HCT116 (cell line): ENCODE measurements at places on chromosomes 16 and 17. TPM values are rescaled to one million over a fixed set of nuclear protein-coding genes. Genes with fewer than 3 reads are reported as not detected.

DNA sequence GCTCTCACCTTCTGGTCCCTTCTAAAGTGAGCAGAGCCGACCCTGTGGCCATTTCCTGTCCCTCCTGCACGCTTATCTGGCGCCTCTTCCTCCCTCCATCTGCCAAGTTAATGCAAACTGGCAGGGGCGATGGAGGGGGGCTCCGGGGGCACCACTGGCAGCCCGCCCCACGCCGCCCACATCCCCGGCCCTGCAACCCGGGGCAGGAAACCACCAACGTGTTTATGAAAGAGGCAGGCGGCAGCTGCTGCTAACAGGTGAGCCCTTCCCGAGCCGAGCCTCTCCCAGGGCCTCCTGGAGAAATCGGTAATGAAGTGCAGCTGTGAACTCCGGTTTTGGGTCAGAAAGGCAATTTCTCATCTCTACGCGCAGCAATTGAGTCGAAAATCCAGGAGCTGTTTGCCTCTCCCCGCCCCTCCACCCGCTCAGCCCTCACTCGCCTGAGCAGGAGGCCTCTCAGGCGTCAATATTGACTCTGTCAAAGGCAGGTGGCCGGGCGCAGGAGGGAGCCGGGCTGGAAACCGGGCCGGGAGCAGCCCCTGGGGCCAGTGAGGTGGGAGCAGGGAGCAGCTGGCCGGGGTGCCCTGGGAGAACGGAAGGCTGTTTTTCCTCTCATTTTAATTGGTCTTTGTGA, 164.4 kb upstream of the GSE1 start:
- no peak for DNase-seq
- H3K4me3 ChIP-seq, result no peak overlapping the region
- H3K27ac ChIP-seq, result no peak overlapping the region
- no peaks in the 10 kb centered on the region for H3K36me3 ChIP-seq

GRCh38 chr17:60327134-60327900, 64.6 kb downstream of the USP32 start:
- H3K4me3 ChIP-seq, result no peak overlapping the region
- H3K27me3 ChIP-seq, result no peaks in the 10 kb centered on the region
- no peak overlapping the region for H3K27ac ChIP-seq
- no peak for DNase-seq
- no peaks in the 10 kb centered on the region; the same call in 1 of the 2 replicates for H3K4me1 ChIP-seq
- H3K36me3 ChIP-seq, result no peaks in the 10 kb centered on the region

GRCh38 chr16:15434425-15435215, at the start of gene BMERB1:
Gene BMERB1 (plus strand): TSS chr16:15434588. CDS start chr16:15434654, 66 bp downstream.
- peak within 1 kb of the TSS; percentile 71 for H3K4me3 ChIP-seq
- H3K36me3 ChIP-seq, result no peaks in the 10 kb centered on the region
- H3K27ac ChIP-seq, result no peak within 1 kb of the TSS; the same call in 1 of the 2 replicates
- H3K27me3 ChIP-seq, result no peaks in the 10 kb centered on the region
- peaks cover 34% of the 10 kb centered on the region for H3K4me1 ChIP-seq
- DNase-seq, result peak; percentile 12

DNA sequence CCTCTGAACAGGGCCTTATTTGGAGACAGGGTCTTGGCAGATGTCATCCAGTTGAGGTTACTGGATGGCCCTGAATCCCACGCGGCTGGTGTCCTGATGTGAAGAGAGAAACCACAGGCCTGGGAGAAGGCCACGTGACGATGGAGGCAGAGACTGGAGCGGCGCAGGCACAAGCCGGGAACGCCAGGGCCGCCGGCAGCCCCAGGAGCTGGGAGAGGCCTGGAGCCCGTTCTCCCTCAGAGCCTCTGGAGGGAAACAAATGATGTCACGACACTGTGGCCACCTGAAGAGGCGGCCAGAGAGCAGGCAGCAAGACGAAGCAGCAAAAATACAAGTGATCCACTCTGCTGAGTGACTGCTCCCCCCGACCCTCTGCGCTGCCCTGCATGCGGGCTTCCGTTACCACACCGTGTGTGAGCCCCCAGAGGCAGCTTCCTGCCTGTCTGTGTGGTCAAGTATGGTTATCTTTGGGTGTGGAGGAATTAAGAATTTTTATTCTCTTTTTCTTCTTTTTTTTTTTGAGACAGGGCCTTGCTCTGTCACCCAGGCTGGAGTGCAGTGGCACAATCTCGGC, 11.6 kb downstream of the CD7 start:
- H3K4me1 ChIP-seq, result peaks cover 31% of the 10 kb centered on the region
- no peak for DNase-seq
- peaks cover 17% of the 10 kb centered on the region; the same call in 1 of the 2 replicates for H3K27me3 ChIP-seq
- no peak overlapping the region for H3K4me3 ChIP-seq

DNA sequence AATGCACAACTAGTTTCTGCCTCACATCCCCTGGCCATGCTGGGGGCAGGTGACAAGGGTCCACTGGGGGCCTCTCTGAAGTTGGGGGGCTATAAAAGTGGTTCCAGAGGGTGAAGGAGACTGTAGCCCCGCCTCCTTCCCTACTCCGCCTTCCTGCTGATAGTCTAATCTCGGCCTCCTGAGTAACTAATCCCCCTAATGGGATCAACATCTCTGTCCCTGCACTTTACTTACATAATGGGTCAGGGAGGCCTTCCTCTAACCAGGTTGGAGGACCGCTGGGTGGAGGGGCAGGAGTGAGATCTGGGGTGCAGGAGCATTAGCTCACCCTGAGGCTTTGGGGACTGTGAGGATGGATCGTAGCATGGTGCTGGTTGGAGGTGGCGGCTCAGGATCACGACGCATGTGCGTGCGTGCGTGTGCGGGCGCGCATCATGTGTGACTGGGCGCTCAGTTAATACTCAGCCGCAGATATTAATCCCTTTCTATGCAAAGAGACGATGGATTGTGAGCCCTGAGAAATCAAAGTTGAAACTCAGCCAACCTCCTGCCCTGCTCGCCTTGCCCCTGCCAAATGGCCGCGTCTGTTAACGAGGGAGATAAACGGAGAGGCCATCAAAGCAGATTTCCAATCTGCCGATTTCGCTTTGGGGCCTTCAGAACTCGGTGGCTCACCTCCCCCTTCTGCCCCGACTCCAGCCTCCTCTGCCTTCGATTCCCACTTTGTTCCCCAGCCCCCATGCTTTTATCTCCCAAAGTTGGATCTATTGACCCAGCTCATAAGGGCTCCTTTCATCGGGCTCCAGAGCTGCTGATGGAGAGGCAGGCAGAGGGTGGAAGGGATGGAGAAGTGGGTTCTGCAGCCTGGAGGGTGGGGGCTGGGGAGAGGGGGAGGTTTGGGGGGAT, 107.3 kb downstream of the SDK2 start:
- H3K36me3 ChIP-seq, result no peaks in the 10 kb centered on the region
- DNase-seq, result no peak
- H3K27ac ChIP-seq, result no peak overlapping the region

Gene KRTAP9-8
- not detected for total RNA-seq

- no peak for DNase-seq
- H3K4me3 ChIP-seq, result no peak overlapping the region
- no peaks in the 10 kb centered on the region for H3K36me3 ChIP-seq
Observed at GRCh38 chr16:64196444-64196843, 925.4 kb downstream of the CDH11 start.

DNA sequence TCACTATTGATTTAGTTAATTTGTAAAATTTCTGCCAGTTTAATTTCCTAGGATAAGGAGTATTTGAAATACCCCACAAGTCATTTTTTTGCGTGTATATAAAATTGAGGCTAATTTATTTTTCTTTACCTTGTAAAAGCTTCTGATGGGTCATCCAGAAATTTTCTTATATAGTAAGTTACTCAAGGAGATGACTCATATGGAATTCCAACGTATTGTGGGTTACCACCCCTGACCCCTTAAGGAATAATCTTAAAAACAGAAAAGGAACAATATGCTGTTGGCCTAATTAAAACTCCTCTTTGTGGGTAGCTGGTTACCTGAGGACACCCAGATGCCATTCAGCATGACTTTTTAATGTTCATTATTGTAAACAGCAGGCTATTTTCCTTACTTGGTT, 13.6 kb downstream of the HEATR6 start:
- H3K4me1 ChIP-seq, result no peaks in the 10 kb centered on the region
- DNase-seq, result no peak
- peaks cover 34% of the 10 kb centered on the region for H3K36me3 ChIP-seq
- H3K4me3 ChIP-seq, result no peak overlapping the region

DNA sequence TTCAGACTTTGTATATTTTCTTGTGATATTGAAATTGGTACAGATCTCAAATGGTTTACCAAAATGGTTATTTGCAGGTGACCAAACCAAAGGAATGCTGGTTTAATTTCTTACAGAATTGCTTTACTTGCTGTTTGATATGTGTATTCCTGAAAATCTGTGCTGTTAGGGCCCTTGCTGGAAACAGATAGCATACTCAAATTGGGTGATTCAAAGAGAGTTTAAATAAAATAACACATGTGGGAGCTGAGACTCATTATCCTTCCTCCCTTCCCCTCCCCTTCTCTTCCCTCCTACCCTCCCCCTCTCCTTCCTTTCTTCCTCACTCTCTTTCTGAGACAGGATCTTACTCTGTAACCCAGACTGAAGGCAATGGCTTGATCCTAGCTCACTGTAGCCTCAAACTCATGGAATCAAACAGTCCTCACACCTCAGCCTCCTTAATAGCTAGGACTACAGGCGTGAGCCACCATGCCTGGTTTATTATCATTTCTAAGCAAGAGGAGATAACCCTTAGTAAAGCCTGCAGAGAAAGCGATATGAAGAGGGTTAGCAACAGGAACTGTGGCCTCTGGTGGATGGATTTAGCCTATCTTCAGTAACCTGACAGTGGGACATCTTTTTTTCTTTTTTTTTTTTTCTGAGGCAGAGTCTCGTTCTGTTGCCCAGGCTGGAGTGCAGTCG, 141.9 kb downstream of the BCAS3 start:
- no peaks in the 10 kb centered on the region for H3K4me1 ChIP-seq
- no peak overlapping the region for H3K27ac ChIP-seq
- no peaks in the 10 kb centered on the region for H3K27me3 ChIP-seq
- no peak overlapping the region for H3K4me3 ChIP-seq

Gene ZNF423
- 0.22 TPM for total RNA-seq

- H3K27ac ChIP-seq, result peak overlapping the region; percentile 93
- DNase-seq, result no peak
- peak overlapping the region; percentile 82 for H3K4me3 ChIP-seq
- no peaks in the 10 kb centered on the region for H3K36me3 ChIP-seq
Observed at GRCh38 chr17:50056217-50056960, 479 bp downstream of the ITGA3 start.

Gene TMEM92
- total RNA-seq, result 6.6 TPM

GRCh38 chr16:57838161-57838560, 35.9 kb upstream of the KIFC3 start:
- DNase-seq, result no peak
- no peak overlapping the region for H3K4me3 ChIP-seq
- H3K27me3 ChIP-seq, result no peaks in the 10 kb centered on the region
- H3K27ac ChIP-seq, result no peak overlapping the region
- H3K4me1 ChIP-seq, result peaks cover 11% of the 10 kb centered on the region

Gene CIAPIN1
- 68.5 TPM for total RNA-seq

DNA sequence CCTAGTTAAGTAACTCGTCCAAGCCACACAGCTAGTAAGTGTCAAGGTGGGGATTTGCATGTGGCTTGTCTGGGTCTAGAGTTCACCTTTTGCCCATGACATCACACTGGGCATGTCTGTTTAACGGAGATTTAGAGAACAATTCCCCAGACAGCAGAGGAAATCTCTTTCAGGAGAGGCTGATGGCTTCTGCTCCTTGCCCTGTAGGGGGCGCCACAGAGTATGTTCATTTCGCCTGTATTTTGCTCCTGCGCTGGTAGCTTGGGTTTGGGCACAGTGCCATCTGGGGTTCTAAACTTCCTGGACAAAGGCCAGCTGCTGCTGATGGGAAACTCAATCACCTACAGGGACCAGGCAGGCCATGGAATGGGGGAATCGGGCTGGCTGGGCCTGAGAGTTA, 20.4 kb downstream of the OTOA start:
- no peaks in the 10 kb centered on the region for H3K4me1 ChIP-seq
- DNase-seq, result peak; percentile 4
- no peak overlapping the region for H3K4me3 ChIP-seq
- no peaks in the 10 kb centered on the region for H3K27me3 ChIP-seq

- peaks cover 29% of the 10 kb centered on the region for H3K4me1 ChIP-seq
- DNase-seq, result no peak
- no peak overlapping the region for H3K27ac ChIP-seq
- H3K4me3 ChIP-seq, result no peak overlapping the region
- H3K27me3 ChIP-seq, result peaks cover 11% of the 10 kb centered on the region; the same call in 1 of the 2 replicates
Observed at GRCh38 chr17:42055496-42055895, 5.1 kb upstream of the C17orf113 start.

DNA sequence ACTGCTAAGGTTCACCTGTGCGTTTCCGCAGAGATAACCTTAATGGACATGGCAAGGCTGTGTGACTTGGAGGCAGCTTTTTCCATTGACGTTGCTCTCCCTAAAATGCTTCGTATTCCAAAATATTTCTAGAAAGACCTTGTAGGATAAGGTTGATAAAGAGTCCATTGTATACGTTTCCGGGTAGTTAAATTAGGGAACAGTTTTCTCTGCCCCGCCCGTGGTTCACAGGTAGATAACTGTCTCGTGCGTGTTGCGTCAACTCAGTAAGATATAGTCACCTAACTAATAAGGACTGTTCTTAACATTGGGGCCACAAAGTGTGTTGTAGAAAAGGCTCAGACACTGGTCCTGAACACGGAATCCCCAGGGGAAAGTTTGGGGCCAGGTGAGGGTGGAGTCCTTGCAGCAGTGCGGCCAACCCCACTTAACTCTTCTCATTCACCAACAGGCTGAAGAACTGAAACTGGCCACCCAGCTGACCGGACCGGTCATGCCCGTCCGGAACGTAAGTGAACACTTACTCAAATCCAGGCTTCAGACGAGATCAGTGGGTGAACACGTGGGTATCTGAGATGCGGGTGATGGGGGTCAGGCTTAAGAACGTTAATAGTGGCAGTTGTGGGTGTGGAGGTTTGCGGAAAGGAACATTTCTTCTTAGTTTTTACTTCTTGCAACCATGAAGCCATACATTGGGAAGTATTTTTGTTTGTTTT, 1.6 kb downstream of the RPL13 start:
- H3K4me1 ChIP-seq, result peaks cover 78% of the 10 kb centered on the region
- no peaks in the 10 kb centered on the region for H3K27me3 ChIP-seq
- no peak for DNase-seq

GRCh38 chr16:27650073-27650701, 100.2 kb downstream of the KATNIP start:
- no peaks in the 10 kb centered on the region for H3K36me3 ChIP-seq
- H3K27ac ChIP-seq, result no peak overlapping the region
- no peaks in the 10 kb centered on the region for H3K4me1 ChIP-seq
- DNase-seq, result no peak
- no peak overlapping the region for H3K4me3 ChIP-seq

Gene CACNG5
- total RNA-seq, result not detected

GRCh38 chr16:29989111-29989858, 6.1 kb downstream of the HIRIP3 start:
- no peak overlapping the region for H3K4me3 ChIP-seq
- no peaks in the 10 kb centered on the region for H3K27me3 ChIP-seq
- peak overlapping the region; percentile 11; the same call in 1 of the 2 replicates for H3K27ac ChIP-seq
- no peak for DNase-seq
